Hair follicular keratinocyte (primary cell): ENCODE measurements at places on chromosomes 3 and 15. TPM values are rescaled to one million over a fixed set of nuclear protein-coding genes. Genes with fewer than 3 reads are reported as not detected.

The CD276 gene
- 157 and 194 TPM in 2 replicates for total RNA-seq

The DHFR2 gene
- total RNA-seq: 2.2 and 3.0 TPM in 2 replicates

The REC114 gene
- not detected in 2 replicates for total RNA-seq

The SKOR1 gene
- total RNA-seq: 0.08 TPM in 1 of 2 replicates, not detected in the other

The ALDH1L1 gene
- 0.08 and 0.11 TPM in 2 replicates for total RNA-seq

The SCN11A gene
- total RNA-seq: not detected in 2 replicates

The SOX2 gene
- not detected in 2 replicates for total RNA-seq

The PIK3CB gene
- 14.0 and 14.5 TPM in 2 replicates for total RNA-seq

The SPTBN5 gene
- 0.04 and 0.31 TPM in 2 replicates for total RNA-seq

The CDHR4 gene
- total RNA-seq: not detected in 2 replicates

The ITIH1 gene
- total RNA-seq: not detected in 2 replicates

The CHL1 gene
- total RNA-seq: 0.08 and 0.47 TPM in 2 replicates

The DNAH12 gene
- total RNA-seq: not detected in 2 replicates

The C15orf61 gene
- total RNA-seq: 5.2 and 6.2 TPM in 2 replicates

The AQP9 gene
- total RNA-seq: 0.08 TPM in 2 replicates

The SEMA6D gene
- 0.91 and 2.9 TPM in 2 replicates for total RNA-seq

The STX19 gene
- total RNA-seq: 0.16 TPM in 1 of 2 replicates, not detected in the other

The TMIE gene
- 0.38 TPM in 1 of 2 replicates, not detected in the other for total RNA-seq

The CSPG4 gene
- total RNA-seq: 77.6 and 155 TPM in 2 replicates

The MUC4 gene
- not detected in 2 replicates for total RNA-seq

The EPHB1 gene
- 0.08 TPM in 2 replicates for total RNA-seq

The ACAN gene
- total RNA-seq: not detected in 2 replicates

The ZNF80 gene
- total RNA-seq: not detected in 2 replicates

The AMIGO3 gene
- not detected in 2 replicates for total RNA-seq

The GABRR3 gene
- not detected in 2 replicates for total RNA-seq

The PRTG gene
- total RNA-seq: under 0.01 TPM in 1 of 2 replicates, not detected in the other

The MYH15 gene
- 0.23 and 0.31 TPM in 2 replicates for total RNA-seq

The RPL15 gene
- 2,780 and 3,453 TPM in 2 replicates for total RNA-seq

The TEX55 gene
- not detected in 2 replicates for total RNA-seq

The TRAT1 gene
- total RNA-seq: not detected in 2 replicates

The PLA2G4E gene
- 0.27 and 0.39 TPM in 2 replicates for total RNA-seq

The MUSTN1 gene
- total RNA-seq: 1.6 TPM in 1 of 2 replicates, not detected in the other

The SPG21 gene
- total RNA-seq: 70.1 and 74.1 TPM in 2 replicates

The ADIPOQ gene
- not detected in 2 replicates for total RNA-seq

The AGTR1 gene
- 0.95 TPM in 1 of 2 replicates, not detected in the other for total RNA-seq

The CD200R1 gene
- total RNA-seq: 1.2 TPM in 1 of 2 replicates, not detected in the other

The SIDT1 gene
- under 0.01 and 0.04 TPM in 2 replicates for total RNA-seq

The KY gene
- not detected in 2 replicates for total RNA-seq

The CCDC54 gene
- not detected in 2 replicates for total RNA-seq

The ROBO2 gene
- under 0.01 TPM in 1 of 2 replicates, not detected in the other for total RNA-seq

The CLSTN2 gene
- 0.53 TPM in 1 of 2 replicates, not detected in the other for total RNA-seq

The METTL6 gene
- 15.8 and 17.1 TPM in 2 replicates for total RNA-seq

The GATA2 gene
- total RNA-seq: not detected in 2 replicates

The ANKRD63 gene
- total RNA-seq: not detected in 2 replicates

The AHSG gene
- 0.47 TPM in 1 of 2 replicates, not detected in the other for total RNA-seq

The KNG1 gene
- total RNA-seq: not detected in 2 replicates

The NKIRAS1 gene
- 5.2 and 6.2 TPM in 2 replicates for total RNA-seq

The DUOXA2 gene
- not detected in 2 replicates for total RNA-seq

The CP gene
- total RNA-seq: not detected in 2 replicates

The ROBO1 gene
- 16.6 and 20.8 TPM in 2 replicates for total RNA-seq

The ACAD9 gene
- total RNA-seq: 27.6 and 39.4 TPM in 2 replicates

The LRRC15 gene
- not detected in 2 replicates for total RNA-seq

The RTP3 gene
- not detected in 2 replicates for total RNA-seq

The FOXB1 gene
- total RNA-seq: not detected in 2 replicates

The ABI3BP gene
- total RNA-seq: 2.2 and 2.7 TPM in 2 replicates

The CELSR3 gene
- total RNA-seq: 1.0 and 1.1 TPM in 2 replicates

The NMNAT3 gene
- 0.62 and 4.0 TPM in 2 replicates for total RNA-seq

The GOLGA8S gene
- total RNA-seq: not detected in 2 replicates

The BCHE gene
- total RNA-seq: 0.08 and 1.6 TPM in 2 replicates
